ENCODE measurements at places on chromosomes 12 and 14.

GRCh38 chr14:100304825-100305323 lies 1.4 kb downstream of the SLC25A29 start:
- DNase-seq = peak; percentile 60

DNA sequence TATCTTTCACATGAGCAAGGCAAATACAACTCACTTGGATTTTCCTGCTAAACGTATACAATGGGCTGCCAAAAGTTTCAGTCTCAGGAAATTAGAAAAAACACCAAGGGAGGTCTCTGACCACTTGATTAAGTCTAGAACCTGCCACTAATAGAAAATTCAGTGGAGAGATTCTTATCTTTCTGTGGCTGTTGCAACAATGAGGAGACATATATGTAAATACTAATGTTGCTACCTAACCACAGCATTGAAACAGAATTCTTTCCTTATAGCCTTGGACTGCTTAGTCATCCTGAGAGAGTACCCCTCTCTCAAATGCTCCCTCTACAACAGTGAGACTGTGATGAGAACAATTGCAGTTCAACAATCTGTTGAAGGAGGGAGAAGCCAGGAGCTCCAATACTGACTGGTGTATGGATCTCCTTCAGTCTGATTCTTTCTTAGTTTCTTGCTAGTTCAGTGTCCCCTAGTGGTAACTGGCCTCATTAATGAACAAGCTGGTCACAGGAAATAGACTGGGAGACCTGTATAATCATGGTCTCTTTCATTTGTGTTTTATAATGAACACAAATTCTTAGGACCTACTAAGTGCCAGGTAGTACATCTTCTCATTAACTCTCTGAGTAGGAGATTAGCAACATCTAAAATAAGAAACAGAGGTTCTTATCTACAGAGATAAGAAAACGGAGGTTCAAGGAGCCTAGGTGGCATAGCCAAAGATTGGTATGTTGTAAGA lies 164.5 kb downstream of the SLC38A4 start:
- DNase-seq = peak; percentile 89

- DNase-seq = peak; percentile 32
Observed at GRCh38 chr12:52741375-52742195, 35.6 kb downstream of the KRT76 start.

DNA sequence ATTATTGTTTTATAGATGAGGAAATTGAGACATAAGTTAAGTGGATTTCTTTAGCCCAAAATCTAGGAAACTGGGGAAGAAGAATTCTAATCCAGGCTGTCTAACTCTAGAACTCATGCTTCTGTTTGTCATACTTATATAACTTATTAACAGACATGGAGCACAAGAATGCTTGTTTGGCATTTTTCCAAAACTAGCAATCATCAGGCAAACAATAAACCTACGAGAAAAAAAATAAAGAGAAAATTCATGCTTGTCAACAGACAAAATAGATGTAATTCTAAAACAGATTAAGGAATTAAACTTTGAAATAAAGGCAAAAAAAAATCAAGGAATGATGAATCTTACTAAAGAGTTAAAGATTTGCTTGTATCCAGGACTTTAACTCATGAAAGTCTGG lies 103.1 kb downstream of the METTL25 start:
- DNase-seq = no peak

DNA sequence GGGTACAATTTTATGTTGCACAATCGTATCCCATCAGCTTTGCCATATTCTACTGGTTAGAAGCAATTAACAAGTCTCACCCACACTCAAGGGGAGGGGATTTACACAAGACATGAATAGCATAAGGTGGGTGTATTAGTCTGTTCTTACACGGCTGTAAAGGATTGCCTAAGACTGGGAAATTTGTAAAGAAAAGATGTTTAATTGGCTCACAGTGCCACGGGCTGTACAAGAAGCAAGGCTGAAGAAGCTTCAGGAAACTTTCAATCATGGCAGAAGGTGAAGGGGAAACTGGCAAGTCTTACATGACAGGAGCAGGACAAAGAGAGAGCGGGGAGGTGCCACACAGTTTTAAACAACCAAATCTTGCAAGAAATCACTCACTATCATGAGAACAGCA lies 231.8 kb upstream of the AMIGO2 start:
- DNase-seq = no peak

GRCh38 chr12:12686472-12686871 lies 9.5 kb downstream of the GPR19 start:
- no peak for DNase-seq

- no peak for DNase-seq
Observed at GRCh38 chr14:98893675-98894074, 378.3 kb downstream of the BCL11B start.
